ENCODE measurements at places on chromosomes 3 and 15.

- no peak for DNase-seq
Measured at GRCh38 chr15:96186105-96186504, 144.4 kb upstream of the NR2F2 start.

- DNase-seq, result no peak
Measured at GRCh38 chr3:196053487-196053886, 28.4 kb downstream of the TFRC start.

- no peak for DNase-seq
Measured at GRCh38 chr3:124761935-124762660, 31.8 kb downstream of the UMPS start.

DNA sequence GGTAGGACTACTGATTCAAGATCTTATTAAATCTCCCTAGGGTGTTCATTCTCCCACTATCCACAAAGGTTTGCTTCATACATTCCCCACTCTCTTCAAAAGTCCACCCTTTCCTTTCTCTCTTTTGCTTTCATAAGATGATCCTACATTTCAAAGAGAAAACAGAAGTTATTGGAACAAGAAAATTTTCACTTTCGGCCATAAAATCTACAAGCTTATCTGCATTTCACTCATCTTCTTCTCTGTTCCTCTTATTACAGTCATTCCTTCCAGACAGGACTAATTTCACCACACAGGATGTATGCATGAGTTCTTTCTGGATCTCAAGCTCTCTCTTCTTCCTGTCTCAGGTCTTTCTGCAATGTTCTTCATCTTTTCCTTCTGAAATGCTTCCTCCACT is 238.7 kb downstream of the ISL2 start:
- DNase-seq, result no peak

GRCh38 chr3:147397155-147397874 is 9.0 kb downstream of the ZIC4 start:
- DNase-seq, result no peak

- no peak for DNase-seq
Measured at GRCh38 chr3:137692803-137693431, 71.2 kb upstream of the SOX14 start.

DNA sequence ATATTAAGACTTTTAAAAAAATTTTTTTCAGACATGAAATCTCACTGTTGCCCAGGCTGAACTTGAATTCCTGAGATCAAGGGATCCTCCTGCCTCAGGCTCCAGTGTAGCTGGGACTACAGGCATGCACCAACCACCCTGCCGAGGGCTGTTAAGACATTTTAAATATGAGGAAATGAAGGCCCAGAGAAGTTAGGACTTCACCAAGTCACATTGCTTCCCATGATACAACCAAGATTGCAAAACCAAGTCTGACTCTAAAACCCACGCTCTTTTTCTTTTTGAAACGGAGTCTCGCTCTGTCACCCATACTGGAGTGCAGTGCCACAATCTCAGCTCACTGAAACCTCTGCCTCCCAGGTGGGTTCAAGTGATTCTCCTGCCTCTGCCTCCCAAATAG is 28.0 kb downstream of the PTPN9 start:
- no peak for DNase-seq

- DNase-seq, result no peak
Measured at GRCh38 chr3:79406175-79406574, 361.6 kb downstream of the ROBO1 start.

DNA sequence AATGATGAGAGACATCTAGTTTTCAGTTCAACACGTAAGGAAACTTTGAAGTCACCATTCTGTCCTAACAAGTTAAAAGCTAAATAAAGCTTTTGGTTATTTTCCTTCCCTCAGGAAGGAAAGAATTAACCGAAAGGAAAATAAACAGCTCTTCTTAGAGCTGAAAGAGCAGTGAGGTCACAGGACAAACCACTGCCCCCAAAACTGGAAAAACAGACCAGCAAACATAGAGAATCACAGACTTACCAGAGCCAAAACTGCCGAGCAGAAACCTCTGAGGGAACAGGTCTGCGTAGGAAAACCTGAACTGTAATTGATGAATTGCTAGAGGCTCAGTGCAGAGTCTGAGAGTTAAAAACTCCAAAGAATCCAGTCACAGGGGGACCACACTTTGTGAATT is 14.7 kb downstream of the USP50 start:
- DNase-seq, result no peak

- DNase-seq, result no peak
Measured at GRCh38 chr3:12239301-12239700, 49.6 kb upstream of the PPARG start.

- DNase-seq, result no peak
Measured at GRCh38 chr3:103052236-103052830, 617.5 kb downstream of the ZPLD1 start.

DNA sequence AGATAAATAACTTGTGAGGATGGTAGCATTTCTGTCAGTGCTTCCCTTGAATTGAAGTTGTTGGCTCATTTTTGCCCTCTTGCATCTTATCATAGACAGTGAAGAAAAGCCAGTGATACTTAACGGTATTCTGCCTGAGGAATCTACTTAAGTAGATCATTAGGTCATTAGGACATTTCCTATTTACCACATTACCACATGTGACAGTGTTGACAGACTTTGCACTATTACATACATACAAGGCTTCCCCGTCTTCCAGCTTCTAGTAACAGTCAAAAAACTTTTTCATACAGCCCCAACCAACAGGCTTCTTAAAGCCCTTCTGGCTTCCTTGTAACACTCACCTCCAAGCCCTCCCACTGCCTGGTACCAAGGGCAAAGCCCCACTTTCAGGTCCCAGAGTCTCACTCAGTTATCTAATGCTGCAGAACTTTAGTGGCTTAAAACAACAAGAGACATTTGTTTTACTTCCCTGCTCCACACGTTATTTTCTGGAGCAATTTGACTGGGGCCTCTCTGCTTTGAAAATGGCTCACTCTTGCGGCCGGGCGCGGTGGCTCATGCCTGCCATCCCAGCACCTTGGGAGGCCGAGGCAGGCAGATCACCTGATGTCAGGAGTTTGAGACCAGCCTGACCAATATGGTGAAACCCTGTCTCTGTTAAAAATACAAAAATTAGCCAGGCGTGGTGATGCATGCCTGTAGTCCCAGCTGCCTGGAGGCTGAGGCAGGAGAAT is 40.0 kb downstream of the ASB7 start:
- DNase-seq, result no peak

DNA sequence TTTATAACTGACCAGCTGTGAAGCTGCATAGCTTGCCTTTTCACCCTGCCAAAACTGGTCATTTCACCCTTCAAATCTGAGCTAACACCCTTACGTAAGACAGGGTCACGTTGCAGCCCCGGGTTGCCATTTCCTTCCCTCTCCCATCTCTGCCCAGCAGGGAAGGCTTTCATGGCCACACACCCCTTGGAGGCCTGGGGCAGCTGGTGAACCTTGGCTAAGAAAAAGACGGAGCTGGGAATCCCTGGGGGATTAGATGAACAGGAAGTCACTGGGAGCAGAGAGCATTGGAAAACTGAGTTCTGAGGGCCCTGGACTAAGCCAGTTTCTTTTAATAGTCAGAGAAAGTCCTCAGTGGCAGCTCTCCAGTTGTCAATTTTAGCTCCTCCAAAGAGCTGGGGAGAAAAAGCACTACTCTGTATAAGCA is 67.8 kb downstream of the TTC23 start:
- no peak for DNase-seq

DNA sequence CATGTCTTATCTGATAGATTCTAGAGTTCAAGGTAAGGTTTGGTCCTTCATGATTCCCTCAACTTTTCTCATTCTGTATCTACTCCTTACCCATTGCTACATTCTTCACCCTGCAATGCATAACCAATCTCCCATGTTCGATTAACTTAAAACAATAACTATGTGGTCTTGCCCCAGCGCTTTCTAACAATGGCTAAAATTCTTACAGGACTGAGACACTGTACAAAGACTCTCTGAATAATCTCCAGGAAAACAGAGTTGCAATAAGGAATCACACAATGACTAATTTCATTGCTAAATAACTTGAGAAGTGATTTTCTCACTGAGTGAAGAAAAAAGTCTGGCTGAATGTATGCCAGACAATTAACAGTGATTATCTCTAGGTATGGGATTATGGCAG is 69.6 kb upstream of the FAM174B start:
- DNase-seq, result no peak

GRCh38 chr3:194003114-194004057 is 132.6 kb upstream of the HES1 start:
- DNase-seq, result no peak

- DNase-seq, result no peak
Measured at GRCh38 chr3:154614601-154615000, 184.6 kb upstream of the GPR149 start.

DNA sequence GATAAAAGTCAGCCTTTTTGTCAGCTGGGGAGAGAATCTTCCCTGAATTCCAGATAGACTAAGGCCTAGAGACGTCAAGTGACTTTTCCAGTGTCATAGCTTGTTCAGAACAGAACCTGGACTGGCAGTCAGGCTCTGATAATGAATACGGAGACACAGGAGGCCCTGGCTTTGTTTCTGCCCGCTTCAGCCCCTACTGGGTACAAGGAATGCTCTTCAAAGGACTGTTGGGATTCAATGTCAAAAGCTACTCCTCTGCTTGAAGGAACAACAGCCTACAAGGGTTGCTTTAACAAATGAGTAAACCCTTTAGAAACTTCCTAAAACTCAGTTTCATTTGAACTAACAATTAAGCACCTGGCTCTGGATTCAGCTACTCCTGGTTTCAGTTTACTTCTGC is 412.3 kb downstream of the OXSM start:
- DNase-seq, result no peak

- DNase-seq, result no peak
Measured at GRCh38 chr3:170679190-170679589, 93.3 kb upstream of the SLC7A14 start.

DNA sequence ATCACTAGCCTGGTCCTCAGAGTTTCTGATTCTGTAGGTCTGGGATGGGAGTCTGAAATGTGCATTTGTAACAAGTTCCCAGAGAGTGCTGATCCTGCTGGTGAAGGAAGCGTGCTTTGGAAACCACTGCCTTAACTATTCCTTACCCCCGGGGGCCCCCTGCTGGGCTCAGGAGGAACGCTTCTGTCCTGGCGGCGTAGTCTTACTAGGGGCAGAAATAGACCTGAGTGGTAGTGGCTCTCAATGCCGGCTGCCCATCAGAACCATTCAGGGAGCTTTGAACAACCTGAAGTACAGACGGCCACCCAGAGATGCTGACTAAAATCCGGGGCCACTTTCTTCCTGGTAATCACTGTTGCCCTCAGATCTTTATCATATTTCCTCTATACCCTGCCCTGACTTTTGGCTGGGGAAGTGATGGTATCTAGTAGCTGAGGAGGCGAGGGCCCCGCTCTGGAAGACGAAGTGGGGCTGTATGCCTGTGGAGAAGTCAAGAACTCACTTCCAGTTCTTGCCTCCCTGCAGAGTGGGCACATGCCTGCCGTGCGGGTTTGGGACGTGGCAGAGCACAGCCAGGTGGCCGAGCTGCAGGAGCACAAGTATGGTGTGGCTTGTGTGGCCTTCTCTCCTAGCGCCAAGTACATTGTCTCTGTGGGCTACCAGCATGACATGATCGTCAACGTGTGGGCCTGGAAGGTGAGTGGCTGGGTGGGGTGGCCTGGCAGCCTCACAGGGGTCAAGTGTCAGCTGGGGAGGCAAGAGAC is 16.3 kb upstream of the JMJD7 start:
- no peak for DNase-seq

DNA sequence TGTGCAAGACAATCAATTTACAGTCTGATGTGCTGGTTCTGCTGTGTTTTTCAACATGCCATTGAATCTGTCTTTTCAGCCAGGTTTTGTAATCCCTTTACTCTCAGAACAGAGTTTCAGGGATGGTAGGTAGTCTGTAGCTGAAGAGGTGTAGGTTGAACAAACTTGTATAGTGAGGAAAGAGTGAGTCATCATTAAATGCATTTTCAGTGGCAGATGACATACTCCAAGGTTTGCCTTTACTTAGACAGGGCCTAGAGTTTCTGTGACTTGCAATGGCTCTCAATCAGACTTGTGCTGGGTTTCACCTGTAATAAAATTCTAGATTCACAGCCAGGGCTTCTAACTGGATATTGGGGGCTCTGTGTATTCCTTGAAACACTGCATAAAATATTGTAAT is 94.6 kb downstream of the CYP19A1 start:
- DNase-seq, result no peak

- DNase-seq, result peak; percentile 63
Measured at GRCh38 chr15:73357999-73358665, 10.6 kb downstream of the HCN4 start.

DNA sequence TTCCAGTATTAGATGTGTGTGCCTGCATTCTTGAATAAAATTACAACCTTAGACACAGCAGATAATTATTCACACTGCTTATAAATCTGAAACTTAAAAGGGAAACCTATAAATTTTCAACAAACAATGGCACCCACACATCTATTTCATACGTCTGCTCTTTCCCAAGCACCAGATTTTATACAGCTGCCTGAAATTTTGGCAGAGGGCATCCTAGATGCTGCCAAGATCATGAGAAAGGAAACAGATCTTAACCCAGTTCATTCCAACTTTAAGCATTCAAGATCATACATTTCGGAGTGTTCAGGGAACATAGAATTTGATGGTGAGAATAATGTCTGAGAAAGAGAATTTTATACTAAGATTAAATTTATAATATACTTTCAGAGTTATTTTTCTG is 53.1 kb downstream of the CLDN1 start:
- no peak for DNase-seq

DNA sequence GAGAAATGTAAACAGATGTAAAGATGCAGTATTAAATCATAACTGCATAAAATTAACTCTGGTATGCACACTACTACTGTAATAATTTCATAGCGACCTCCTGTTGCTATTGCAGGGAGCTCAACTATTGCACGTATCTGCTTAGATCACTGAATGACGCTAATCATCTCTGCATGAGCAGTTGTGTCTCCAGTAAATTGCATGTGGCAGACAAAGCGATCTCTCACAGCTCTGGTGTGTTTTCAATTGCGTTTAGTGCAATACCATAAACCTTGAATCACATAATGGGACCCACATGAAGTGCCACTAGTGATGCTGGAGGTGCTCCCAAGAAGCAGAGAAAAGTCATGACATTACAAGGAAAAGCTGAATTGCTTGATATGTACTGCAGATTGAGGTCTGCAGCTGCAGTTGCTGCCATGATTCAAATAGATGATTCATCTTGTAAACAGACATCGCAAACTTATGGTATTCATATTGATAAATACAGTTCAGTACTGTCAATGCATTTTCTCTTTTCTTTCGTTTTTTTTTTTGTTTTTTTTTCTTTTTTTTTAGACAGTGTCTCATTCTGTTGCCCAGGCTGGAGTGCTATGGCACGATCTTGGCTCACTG is 30.2 kb upstream of the LCTL start:
- peak; percentile 26 for DNase-seq
